ENCODE measurements at places on chromosomes 5 and 9.

DNA sequence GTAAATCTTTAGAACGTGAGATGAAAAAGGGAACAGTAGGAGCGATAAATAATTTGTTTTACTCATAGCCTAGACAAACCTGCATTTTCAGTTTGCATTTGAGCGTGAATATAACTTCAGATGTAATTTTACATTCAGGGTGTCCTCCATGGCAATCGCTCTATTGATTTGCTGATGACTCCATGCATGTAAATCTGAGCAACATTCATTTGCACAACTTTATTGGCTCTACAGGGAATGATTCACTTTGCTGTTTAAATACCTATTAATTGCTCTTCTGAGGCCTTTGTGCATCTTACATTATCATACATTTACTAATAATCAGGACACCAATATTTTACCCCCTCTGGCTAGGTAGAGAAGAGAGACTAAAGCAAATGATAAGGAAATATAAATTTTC lies 122.2 kb downstream of the EGFLAM start:
- no peak for DNase-seq

DNA sequence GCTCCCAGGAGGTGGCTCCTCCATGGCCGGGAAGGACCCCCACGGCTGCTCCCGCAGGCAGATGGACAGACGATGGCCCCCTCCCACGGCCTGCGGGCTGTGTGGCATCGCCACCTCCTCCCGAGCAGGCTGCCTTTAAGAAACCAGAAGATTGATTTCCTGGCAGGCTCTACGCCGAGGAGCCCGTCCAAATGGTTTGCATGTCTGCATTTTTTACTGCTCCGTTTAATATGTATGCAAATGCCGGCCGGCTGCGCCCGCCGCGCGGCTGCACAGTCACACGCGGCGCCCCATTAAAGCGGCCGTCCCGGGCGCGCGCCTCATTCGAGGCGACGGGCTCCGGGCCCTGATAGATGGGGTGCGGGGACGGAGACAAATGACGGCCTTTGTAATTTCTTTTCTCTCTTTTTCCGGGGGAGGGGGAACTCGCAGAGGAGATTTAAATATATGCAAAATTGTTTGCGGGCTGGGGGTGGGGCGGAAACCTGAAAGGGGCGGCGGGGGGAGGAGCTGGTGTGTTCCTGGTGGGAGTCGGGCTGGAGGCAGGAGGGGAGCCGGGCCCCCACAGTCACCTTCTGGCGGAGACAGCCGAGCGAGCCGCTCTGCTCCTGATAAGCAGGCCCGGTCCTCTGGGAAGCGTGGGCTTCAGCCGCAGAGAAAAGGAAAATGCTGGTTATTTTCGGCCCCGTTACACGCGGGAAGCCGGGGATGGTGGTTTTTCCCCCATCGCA lies 158.7 kb upstream of the IER5L start:
- peak; percentile 31 for DNase-seq

DNA sequence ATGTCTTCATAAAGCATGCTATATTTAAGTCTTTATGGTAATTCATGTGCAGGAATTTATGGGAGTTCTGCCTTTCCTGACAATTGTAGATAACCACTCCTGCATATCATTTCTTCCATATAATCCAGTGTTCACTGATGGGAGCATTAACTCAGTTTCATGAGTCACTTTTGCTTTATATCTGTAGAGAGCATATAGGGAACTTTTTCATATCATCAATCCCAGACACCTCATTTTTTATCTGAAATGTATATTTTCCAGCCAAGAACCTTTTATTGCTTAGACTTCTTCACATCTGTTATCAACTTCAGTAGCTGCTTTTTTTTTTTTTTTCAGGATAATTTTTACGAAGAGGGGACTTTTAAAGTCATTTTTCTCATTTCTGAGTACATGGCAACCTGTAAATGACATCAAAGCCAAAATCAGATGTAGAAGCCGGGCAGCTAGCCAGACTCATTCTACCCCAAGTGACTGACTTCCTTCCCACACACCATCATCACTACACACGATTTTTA lies 41.1 kb downstream of the NFX1 start:
- no peak for DNase-seq

DNA sequence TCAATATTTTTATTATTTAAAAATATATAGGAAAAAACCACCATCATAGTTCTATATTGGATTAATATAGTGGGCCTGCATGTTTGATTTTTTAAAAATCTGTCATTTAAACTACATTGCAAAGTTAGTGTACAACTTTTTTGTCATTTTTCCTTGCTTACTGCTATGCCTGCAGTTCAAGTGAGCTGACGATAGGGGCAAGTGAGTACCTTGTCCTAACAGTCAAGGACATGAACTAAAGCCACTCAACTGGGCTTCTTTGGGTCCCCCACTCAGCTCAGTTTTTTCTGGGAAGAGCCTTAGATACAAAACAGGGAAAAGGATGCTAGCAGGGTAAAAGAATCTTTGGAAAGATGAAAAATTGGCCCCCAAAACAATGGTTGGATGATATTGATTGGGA lies 269.9 kb downstream of the MAN2A1 start:
- no peak for DNase-seq

DNA sequence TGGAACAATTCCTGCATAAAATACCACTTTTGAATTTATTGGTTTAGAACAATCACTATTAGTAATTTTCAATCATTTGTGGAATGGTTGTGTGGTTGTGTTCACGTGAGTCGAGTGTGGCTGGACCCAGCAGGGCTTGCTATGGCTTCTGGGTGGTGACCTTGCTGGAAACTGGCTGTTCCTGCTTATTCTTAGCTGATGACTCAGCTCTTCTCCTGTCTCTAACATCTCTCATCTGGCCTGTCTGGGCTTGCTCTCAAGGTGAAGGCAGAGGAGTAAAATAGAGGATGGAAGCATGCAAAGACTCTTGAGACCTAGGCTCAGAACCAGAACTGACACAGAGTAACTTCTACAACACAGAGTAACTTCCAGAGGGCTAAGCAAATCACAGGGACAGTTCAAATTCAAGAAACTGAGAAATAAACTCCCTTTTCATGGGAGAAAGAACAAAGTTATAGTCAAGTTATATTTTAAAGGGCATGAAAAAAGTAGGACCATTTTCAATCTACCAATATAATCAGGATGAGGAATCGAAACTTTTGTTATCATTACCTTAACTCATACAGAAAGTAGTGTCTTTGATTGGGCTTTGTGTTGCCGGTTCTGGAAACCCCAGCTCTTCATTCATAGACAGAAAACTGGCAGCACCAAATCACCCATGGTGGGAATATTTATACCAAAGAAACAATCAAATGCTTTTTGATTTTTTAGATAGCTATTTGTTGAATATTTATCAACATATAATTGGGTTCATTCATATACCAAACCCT lies 665.1 kb downstream of the CDH18 start:
- no peak for DNase-seq

GRCh38 chr5:176533894-176534611 lies 3.1 kb downstream of the RNF44 start:
- DNase-seq, result peak; percentile 70

GRCh38 chr5:161763571-161763970 lies 78.0 kb downstream of the GABRA6 start:
- DNase-seq, result no peak

DNA sequence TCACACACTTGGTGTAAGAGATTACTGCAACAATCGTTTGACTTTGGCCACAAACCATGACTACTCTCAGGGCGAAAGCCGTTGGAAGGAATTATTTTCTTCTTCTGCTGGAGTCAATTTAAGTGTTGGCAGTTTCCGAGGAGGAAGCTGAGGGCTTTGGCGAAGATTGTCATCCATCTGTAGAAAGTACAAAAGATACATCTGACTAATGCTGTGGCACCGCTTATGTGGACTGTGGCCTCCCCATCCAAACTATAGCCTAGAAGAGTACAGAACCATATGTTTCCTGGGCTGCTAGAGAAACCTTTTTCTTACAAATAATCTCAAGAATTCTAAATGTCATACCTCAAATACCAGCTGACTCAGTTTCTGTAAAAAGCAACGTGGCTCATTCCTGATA lies 7.4 kb downstream of the MTX3 start:
- no peak for DNase-seq

GRCh38 chr9:81989700-81990099 lies 1.1 kb downstream of the SPATA31D1 start:
- DNase-seq, result no peak

DNA sequence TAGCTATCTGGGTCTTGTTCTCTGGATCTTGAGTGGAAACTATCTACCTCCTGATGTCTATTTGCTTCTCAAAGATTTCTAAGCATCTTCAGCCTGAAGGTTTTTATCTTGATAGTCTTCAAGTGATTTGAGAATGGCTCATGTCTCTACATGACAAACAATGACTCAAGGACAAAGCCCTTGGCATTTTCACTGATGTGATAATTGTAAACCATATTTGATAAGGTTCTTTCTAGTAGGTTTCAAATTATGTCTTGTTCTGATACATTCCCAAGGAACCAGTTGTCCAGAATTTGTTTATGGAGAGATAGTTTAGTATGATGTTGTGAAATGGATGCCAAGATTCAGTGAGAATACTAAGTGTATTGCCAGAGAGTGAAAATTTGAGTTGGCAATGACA lies 1079.3 kb upstream of the CDH9 start:
- no peak for DNase-seq

DNA sequence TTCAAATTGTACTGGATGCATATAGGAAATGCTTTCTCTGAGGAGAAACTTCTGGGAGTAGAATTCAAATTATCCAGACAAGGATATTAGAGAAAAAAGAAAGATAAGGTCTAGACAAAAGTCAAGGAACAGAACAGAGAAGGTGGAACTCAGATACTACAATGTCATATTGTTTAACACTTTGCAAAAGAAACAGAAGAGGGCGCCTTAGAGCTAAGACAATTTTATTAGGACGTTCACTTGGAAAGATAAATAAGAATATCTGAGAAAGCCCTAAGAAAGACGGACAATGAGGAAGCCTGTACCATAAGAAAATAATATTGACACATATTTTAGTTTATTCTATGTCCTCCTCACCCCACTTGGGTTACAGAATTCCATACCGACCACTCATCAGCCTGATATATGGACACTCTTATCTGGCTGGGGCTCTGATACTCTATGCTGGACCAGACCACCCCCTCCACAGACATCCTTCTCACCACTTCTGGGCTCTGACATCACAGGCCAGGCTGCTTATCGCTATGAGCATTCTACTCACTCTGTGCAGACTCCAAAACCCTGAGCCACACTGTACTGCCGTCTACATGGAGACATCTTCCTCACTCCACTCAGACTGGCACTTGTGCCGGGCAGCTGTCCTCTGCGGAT lies 9.1 kb upstream of the AK3 start:
- DNase-seq, result peak; percentile 56

DNA sequence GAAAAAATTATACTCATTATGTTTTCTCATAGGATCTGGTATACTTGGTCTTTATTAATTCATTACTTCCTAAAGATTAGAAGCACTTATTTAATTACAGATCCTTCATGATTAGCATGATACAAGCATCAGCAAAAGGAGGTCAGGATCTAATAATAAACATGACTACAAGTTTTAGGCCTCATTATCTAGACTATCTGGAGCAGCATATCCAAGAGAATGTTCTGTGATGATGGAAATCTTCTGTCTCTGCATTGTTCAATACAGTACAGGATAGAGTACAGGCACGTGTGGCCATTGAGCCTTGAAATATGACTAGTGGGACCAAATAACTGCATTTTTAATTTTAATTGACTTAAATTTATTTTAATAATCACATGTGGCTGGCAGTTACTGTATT lies 21.2 kb downstream of the SETX start:
- no peak for DNase-seq

GRCh38 chr5:83377131-83377865 lies 94.2 kb upstream of the VCAN start:
- DNase-seq, result no peak

DNA sequence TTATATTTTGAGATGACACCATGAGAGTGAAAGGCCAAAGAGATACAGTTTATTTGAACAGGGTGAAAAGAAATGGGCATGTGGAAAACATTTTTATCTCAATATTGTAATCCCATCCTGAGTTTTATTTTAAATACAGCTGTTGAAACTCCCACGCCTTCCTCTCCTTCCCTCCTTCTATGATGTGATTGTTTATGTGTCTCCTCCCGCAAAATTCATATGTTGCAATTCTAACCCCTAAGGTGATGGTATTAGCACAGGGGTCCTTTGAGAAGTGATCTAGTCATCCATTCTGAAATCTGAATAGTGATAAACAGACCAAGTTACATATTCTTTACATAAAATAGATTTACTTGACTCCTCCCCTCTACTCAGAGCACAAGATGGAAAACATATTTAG lies 1275.4 kb upstream of the C9orf72 start:
- no peak for DNase-seq

- no peak for DNase-seq
Observed at GRCh38 chr9:97557606-97558095, 56.2 kb downstream of the TMOD1 start.

DNA sequence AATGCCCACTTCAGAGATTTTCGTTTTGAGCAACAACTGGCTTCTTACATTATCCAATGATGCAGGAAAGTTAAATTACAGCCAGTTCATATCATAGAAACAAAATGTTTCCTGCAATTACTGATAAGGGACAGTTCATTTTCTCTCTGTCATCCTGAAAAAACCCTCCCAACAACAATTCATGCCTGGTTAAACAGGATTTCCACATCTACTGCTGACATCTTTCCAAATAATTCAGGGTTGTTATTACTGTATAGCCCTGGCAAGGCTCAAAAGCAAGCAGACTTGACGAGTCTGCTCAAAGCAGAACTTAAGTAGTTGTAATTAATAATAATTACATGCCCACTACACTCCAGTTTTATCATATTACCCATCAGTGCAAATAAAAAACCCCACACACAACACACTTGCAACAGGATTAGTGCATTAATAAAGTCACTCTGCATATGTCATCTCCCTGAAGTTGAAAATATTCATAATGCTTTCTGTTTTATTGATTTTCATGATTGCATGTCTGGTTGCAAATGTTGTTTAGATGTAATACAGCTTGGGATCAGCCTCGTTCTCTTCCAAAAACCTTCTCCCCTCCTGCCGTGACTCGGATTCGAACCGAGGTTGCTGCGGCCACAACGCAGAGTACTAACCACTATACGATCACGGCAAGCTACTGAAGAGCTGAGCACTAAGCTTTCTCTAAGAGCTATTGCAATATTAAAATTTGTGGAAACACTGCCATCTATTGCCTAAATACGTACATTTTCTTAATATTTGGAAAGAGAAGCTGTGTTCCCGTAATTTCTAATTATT lies 119.6 kb upstream of the NFIB start:
- no peak for DNase-seq

Data from CD4-positive, alpha-beta T cell treated with Interleukin-21 for 1 hour (primary cell).